Osteocyte (in vitro differentiated cells): ENCODE measurements at places on chromosomes 6 and 20.

DNA sequence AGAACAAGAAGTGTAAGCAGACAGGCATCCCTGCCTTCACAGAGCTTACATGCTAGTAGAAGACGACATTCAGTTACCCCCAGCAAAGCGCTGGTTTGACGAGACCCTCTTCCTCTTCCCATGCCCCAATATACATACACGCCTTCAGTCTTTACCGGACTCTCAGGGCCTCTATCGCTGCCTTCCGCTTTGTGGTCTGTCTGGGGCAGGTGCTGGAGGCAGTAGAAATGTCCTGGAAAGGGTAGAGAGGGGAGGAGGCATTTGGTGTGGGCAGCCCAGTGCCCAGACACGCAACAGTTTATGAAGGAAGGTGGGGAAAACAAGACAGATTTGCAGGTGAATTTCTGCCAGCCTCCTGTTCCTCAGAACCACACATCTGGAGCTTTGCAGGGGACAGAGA lies 6.0 kb downstream of the SMPD2 start:
- H3K27ac ChIP-seq: no peak overlapping the region
- no peaks in the 10 kb centered on the region for H3K27me3 ChIP-seq
- peaks cover 15% of the 10 kb centered on the region for H3K36me3 ChIP-seq
- H3K4me3 ChIP-seq: no peak overlapping the region
- DNase-seq: no peak

- no peak overlapping the region for H3K27ac ChIP-seq
- no peak for DNase-seq
- H3K27me3 ChIP-seq: no peaks in the 10 kb centered on the region
- peaks cover 14% of the 10 kb centered on the region for H3K4me1 ChIP-seq
- H3K36me3 ChIP-seq: no peaks in the 10 kb centered on the region
- no peak overlapping the region for H3K4me3 ChIP-seq
Measured at GRCh38 chr6:33407132-33407718, 3.6 kb upstream of the PHF1 start.

- no peaks in the 10 kb centered on the region for H3K27me3 ChIP-seq
- H3K4me1 ChIP-seq: peaks cover 19% of the 10 kb centered on the region
- no peak overlapping the region for H3K27ac ChIP-seq
- DNase-seq: no peak
Measured at GRCh38 chr6:56815436-56815835, 139.5 kb upstream of the BEND6 start.

- H3K36me3 ChIP-seq: peaks cover 8% of the 10 kb centered on the region
- H3K4me1 ChIP-seq: peaks cover 69% of the 10 kb centered on the region
- H3K27me3 ChIP-seq: no peaks in the 10 kb centered on the region
Measured at GRCh38 chr6:148465670-148466069, 123.0 kb downstream of the SASH1 start.

- no peak overlapping the region for H3K4me3 ChIP-seq
- H3K36me3 ChIP-seq: no peaks in the 10 kb centered on the region
- H3K27ac ChIP-seq: no peak overlapping the region
- DNase-seq: no peak
Measured at GRCh38 chr6:123053602-123054225, 57.7 kb downstream of the CLVS2 start.

DNA sequence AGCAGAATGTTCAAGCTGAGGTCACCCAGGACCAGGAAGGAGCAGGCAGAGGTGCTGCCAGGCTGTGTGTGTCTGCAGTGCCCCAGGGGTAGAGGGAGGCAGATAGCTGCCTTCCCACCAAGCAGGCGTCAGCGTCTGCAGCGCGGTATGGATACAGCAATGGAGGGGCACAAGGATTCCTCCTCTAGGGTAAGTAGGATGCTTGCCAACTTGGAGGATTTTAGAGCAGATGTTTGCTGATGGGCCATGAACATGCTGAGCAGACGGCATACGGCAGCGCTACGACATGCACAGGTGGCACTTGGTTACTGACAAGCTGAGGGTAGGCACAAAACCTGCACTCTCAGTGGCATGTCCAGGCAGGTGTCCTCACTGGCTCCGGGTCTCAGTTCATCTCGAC lies 48.1 kb downstream of the PSMG4 start:
- no peak for DNase-seq
- no peak overlapping the region for H3K27ac ChIP-seq
- H3K27me3 ChIP-seq: no peaks in the 10 kb centered on the region
- H3K4me1 ChIP-seq: peaks cover 8% of the 10 kb centered on the region
- no peak overlapping the region for H3K4me3 ChIP-seq

DNA sequence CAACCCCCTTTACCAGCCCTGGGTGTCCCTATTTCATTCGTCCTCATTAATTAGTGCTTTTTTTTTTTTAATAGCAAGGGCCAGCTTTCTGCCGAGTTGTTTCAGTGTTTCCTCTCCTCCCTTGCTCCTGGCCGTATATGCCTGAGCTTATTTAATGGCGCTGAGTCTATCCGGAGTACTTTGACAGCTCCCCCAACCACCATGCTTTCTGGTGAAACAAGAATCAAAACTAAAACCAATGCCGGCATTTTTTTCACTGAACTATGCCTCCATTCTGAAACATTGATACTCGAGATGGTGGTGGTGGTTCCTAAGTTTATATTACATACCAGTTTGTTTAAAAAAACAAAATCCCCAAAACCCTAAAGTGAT lies 1.2 kb downstream of the DCBLD1 start:
- H3K4me1 ChIP-seq: peaks cover 31% of the 10 kb centered on the region
- H3K4me3 ChIP-seq: peak overlapping the region; percentile 86
- H3K27me3 ChIP-seq: no peaks in the 10 kb centered on the region
- DNase-seq: no peak
- peak overlapping the region; percentile 91 for H3K27ac ChIP-seq

DNA sequence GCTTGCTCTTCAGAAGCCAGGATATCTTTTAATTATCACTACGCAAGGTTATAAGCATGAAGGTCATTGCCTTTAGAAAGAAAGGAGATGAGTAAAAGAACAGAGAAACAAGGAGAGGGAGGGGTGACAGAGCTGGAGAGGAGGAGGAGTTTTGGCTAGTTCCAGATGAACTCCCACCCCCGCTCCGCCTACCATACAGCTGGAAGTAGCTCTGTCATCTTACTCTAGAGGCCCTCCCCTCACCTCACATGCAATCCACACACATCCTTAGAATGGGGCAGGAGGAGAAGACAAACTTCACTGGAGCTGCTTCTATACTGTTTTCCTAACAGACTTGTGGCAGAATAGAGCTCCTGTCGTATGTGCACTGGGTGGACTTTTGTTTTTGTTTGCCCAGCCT lies 144.7 kb downstream of the SCML4 start:
- H3K36me3 ChIP-seq: no peaks in the 10 kb centered on the region
- H3K4me1 ChIP-seq: peaks cover 3% of the 10 kb centered on the region
- no peak overlapping the region for H3K4me3 ChIP-seq
- H3K27ac ChIP-seq: no peak overlapping the region
- no peaks in the 10 kb centered on the region for H3K27me3 ChIP-seq

- peak overlapping the region; percentile 98 for H3K27ac ChIP-seq
- peaks cover 42% of the 10 kb centered on the region for H3K4me1 ChIP-seq
- H3K36me3 ChIP-seq: peaks cover 7% of the 10 kb centered on the region
- H3K27me3 ChIP-seq: no peaks in the 10 kb centered on the region
- no peak overlapping the region for H3K4me3 ChIP-seq
Measured at GRCh38 chr6:140572129-140572528, 1197.7 kb upstream of the CITED2 start.
